ENCODE measurements at places on chromosomes 5 and 9.

- peak; percentile 81 for DNase-seq
Measured at GRCh38 chr5:135134691-135135381, 100.8 kb upstream of the PITX1 start.

DNA sequence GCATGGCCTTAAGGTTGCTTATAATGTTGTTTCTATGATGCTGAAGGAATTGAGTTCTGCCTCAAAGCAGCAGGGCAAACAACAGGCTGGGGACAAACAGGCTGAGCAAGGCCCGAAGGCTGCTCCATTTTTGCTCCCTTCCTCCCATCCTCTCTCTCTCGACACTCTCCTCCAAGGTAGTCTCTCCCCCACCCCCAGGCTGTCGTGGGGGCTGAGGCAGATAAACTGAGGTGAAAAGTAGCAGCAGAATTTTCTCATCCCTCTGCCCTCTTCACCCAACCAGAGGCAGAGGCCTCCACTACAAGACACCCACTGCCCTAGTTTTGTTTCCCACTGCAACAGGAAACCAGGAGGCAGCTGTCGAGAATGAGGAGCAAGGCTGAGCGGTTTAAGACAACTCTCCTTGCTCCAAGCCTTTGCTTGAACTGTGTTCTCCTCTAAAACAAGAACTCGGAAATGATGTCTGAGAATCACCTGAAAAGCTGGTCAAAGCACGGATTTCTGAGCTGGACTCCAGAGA lies 13.5 kb upstream of the GNA14 start:
- no peak for DNase-seq

DNA sequence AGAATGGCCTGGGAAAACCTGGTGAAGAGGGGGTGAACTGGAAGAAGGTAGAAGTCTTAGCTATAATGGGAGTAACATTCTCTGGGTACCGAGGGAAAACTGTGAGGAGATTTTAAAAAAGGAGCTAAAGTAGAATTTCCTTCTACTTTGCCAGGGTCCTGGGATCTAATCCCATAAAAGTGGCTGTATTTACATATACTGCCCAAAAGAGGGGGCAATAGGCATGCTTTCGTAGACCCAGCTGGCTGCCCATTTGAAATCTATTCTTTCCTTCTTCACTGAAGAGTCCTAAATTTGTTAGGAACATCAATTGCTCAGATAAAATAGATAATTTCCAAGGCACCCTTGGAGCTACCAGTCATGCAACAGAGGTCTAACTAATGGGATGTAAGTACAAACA lies 159.2 kb downstream of the CDC42SE2 start:
- peak; percentile 34 for DNase-seq

- DNase-seq: no peak
Measured at GRCh38 chr9:32483343-32483742, 42.7 kb downstream of the RIGI start.

GRCh38 chr5:76874088-76874581 lies 24.3 kb downstream of the S100Z start:
- DNase-seq: no peak

GRCh38 chr9:95634536-95634935 lies 117.8 kb upstream of the PTCH1 start:
- no peak for DNase-seq

GRCh38 chr5:35438786-35439185 lies 178.9 kb upstream of the SPEF2 start:
- DNase-seq: no peak

- DNase-seq: no peak
Measured at GRCh38 chr5:171246231-171246630, 62.8 kb upstream of the TLX3 start.

GRCh38 chr5:152335461-152335860 lies 69.6 kb downstream of the NMUR2 start:
- no peak for DNase-seq

DNA sequence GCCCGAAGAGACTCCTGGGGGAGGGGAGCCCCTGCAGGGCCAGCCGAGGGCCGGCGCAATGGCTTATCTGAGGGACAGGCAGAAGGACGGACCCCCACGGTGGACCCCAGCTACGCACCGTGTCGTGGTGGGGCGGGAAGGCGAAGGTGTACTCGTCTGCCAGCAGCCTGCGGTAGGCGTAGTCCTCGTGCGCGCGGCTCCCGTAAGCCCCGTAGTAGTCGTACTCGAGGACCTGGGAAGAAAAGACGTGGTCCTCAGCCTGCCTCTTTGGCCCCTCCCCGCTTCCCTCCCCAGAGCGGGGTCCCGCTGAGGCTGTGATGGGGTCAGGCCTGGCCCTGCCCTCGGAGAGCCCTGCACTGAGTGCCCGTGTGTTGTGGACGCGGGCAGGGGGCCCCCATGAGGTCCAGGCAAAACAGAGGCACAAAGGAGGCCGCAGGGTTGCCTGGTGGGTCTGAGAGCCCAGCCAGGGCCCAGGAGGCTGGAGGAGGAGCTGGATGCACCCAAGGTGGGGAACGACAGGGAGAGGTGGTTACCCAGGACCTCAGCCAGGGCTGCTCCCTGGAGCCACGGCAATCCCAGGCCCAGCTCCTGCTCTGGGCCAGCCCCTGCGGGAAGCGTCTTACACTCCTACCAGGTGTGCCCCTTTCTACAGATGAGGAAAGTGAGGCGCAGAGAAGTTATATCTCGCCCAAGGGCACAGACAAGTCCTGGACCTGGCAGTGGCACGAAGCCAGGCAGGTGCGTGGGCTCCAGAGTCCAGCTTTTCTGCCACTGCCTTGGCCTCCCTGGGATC lies 35.2 kb downstream of the SARDH start:
- DNase-seq: no peak

GRCh38 chr5:36385495-36385894 lies 83.8 kb upstream of the RANBP3L start:
- no peak for DNase-seq

Measured in hematopoietic multipotent progenitor cell treated with erythropoietin and hydrocortisone succinate and interleukin-3 and kit ligand, for 15 days (in vitro differentiated cells).